Urothelium cell line (cell line): ENCODE measurements at places on chromosomes 11 and 22.
A peak's percentile ranks its signal among the peaks of the same experiment; 100 is the strongest.

DNA sequence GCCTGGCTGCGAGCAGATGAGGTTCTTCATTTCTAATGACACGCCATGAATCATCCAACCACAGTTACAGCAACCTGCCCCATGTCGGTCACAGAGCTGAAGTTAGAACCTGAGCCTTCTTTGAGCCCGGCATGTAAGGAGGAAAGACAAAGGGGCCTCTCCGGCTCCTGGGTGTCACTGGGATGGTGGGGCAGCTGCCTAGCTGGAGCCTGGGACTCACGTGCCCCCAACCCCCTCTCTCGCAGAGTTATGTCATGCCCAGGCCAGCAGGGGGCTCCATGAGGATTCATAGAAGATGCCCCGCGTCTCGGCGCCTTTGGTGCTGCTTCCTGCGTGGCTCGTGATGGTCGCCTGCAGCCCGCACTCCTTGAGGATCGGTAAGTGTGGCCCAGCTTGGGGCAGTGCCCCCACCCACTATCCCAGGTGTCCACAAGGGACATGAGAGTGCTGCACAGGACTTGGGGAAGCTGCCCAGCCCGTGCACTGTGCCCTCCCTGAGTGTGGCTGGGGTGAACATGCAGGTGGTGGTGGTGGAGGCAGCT, 148.5 kb downstream of the GRIK4 start:
- peak; percentile 23 for DNase-seq

GRCh38 chr11:78291503-78292108, 102.9 kb downstream of the USP35 start:
- no peak for DNase-seq

DNA sequence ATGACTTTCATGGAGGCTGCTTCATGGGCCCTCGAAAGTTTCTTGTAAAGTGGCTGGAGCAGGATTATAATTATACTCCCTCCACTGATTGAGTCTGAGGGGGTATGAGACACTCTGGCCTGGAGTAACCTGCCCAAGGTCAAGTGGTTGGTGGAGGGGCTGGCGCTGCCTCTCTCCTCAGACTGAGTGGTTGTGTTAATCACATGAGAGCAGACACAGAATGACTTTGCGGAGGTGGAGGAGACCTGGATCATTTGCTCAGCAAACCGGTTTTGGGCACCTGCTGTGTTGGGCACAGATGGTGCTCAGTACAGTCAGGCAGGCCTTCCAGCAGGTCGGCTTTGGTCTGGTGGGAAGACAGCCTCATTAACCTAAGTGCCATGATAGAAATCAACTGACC, 11.8 kb downstream of the BCR start:
- no peak for DNase-seq

DNA sequence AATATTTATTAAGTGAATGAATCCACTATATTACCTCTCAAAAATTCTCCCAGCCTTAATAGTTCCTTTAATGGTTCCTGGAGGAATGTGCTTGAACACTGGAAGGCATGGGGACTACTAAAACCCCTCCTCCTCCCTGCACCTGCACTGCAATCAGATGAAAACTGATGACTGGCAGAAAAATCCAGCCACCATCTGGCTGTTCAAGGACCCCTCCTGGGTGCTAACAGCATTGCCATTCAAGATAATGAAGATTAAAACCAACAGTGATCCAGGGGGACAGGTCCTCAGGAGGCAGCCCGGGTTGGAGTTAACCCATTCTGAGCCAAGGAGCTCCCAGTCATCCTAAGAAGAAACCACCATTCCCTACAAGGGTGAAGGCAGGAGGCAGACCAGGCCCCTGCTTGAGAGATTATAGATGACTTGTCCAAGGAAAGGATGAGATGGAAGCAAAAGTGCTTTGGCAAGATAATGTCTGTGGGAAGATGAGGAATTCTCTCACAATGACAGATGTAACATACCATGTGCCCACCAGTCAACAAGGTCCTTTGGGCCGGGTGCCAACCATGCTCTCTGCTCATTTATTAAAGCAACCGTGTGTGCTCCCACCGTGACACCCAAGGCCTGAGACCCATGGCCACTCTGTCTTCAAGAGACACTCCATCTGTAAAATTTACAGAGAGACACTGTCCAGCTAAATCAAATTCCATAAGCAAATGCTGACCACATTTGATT, 90.6 kb downstream of the LARGE1 start:
- DNase-seq: no peak

DNA sequence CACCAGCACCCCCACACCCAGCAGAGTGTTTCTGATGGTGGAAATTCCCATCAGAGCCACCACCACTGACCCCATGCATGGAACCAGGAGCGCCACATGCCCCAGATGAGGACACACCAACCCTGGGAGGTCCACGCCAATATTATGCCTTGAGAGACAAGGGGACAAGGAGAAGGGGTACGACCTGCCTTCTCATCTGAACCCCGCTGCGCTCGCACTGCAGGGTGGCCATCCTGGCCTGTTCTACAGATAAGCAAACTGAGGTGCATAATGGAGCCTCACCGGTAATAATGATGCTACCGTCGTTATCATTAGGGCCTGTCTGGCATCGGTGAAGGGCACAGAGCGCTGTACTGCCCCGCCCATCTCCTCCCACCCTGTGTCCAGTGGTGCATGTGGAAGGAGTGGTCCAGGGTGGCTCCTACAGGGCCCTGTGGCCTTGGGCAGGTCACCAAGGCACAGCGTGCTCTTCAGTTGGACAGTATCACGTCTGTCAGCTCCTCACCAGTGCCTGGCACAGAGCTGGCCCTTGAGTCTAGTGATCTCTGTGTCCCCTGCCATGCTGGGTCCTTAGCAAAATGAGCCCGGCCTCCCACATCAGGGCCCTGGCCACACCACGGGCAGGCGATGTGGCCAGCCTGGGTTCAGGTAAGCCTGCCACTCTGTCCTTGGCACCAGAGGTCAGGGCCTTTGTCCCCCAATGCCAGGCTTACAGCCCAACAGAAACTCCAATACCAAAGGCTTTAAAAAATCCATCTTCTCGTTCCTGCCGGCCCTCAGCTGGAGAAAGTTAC, 92.2 kb downstream of the PHF21B start:
- no peak for DNase-seq

DNA sequence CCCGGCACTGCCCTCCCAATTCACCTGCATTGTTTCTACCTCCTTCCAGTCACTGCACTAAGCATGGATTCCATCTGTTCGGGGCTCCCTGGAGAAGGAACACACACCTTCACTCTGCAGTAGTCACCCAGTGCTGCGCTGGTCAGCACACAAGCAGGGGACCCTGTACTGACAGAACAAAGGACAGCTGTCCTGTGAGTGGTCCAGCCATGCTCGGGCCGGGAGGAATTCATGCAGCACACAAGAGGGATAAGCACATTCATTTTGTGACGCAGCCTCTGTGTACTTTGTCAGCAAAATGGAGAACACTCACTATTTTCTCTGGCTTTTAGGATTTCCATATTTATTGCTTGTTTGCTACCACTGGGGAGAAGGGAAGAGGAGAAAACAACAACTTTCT, 167.3 kb downstream of the NTM start:
- DNase-seq: no peak

GRCh38 chr11:12556155-12556554, 118.1 kb upstream of the TEAD1 start:
- DNase-seq: no peak

DNA sequence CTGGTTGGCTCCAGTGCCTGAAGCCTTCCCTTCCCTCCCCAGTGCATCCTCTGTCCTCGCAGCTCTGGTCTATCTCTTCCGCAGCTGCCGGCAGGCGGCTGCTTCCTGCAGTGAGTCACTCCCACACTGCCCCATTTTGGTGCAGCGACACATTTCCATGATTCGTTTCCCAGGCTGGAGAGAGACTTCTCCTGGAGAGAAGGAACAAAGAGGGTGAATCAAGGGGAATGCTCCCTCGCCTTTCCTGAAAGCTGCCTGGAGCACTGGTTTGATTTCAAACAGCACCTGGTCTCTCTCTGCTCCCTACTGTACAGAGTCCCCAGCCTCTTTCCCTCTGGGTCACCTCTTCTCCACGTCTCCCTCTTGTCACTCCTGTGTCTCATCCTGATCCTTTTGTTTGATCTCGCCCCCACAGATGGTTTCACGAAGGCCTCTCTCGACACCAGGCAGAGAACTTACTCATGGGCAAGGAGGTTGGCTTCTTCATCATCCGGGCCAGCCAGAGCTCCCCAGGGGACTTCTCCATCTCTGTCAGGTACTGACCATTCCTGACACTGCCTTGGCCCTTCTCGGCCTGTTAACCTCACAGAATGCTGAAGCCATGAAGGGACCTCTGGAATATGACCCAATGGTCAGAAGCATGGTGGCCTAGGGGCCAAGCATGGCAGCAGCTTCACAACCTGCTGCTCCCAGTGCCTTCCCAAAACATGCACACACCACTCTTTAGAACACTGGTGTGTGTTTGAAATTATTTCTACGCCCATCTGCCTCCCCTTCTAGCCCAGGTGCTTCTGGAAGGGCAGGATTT, at the start of gene TMA7B:
TSS of gene TMA7B (plus strand) at position 758 of the 808 bp plus-strand sequence. CDS start 3,978 bp downstream, outside the sequence.
- DNase-seq: peak; percentile 72

GRCh38 chr22:34579519-34579918, 486.4 kb upstream of the ISX start:
- DNase-seq: peak; percentile 17

DNA sequence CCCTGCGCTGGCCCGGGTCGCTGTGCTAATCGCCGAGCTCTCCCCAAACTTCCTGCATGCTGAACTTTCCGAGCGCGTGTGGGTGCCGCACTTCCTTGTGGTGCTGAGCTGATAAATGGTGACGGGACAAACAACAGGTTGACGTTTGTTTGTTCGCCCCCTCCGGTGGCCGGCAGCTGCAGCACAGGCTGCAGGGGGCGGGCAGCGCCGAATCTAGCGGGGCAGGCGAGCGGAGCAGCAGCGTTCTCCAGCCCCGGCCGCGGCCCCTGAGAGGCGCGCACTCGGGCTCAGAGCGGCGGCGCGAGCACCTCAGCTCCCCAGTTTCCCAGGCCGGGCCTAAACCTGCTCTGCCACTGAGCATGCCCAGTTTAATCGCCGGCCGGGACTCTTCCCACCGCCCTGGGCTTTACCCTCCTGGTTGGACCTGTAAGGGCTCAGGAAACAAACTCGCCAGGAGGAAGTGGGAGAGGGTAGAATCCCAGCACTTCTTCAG, at the start of gene PDGFD:
TSS of gene PDGFD (minus strand) at position 120 of the 493 bp plus-strand sequence.
- peak; percentile 80 for DNase-seq

- DNase-seq: no peak
Observed at GRCh38 chr11:110951037-110951949, 239.1 kb upstream of the ARHGAP20 start.

GRCh38 chr11:65428578-65429067, 6.0 kb downstream of the NEAT1 start:
- no peak for DNase-seq

DNA sequence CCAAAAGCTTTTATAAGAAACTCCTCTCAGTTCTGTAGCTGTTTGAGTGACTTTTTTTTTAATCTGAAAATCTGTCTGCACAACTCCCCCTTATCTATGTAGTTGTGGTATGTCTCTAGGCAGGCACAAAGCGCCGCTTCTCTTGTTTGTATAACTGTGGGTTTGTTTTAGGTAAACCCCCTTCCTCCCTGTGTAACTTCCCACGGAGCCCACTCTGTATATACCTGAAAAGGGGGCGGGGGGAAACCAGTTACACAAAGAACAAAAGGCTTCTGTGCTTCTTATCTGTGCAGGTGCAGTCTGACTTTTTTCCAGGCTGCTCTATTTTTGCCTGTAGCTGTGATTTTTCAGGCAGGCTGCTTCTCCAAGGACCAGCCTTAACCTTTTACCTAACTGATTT, 13.2 kb downstream of the OR10AG1 start:
- DNase-seq: no peak

GRCh38 chr11:87398931-87399330, 361.2 kb downstream of the TMEM135 start:
- no peak for DNase-seq

DNA sequence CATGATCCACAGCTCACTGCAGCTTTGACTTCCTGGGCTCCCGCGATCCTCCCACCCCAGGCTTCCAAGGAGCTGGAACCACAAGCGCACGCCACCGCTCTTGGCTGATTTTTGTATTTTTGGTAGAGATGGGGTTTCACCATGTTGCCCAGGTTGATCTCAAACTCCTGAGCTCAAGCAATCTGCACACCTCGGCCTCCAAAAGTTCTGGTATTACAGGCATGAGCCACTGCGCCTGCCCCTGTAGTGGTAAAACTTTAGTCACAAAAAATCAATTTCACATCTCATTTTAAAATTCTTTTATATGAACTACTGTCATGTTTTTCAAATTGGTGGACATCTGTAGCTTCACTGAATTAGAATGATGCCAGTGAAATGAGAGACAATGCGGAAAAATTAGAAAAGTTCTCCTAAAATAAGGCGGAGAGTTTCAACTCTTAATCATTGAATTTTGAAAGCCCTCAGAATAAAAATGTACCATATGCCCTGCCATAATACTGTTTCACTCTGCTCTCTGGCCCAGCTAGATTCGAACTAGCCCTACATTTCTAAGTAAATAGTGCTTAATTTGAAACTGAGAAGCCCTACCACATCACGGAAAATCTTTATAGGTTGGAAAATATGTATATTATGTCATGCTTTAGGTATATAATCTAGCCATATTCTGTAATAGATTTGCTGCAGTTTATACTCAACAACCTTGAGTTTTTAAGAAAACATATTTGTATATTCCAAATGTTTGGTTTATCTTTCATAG, 78.7 kb downstream of the HORMAD2 start:
- DNase-seq: no peak

DNA sequence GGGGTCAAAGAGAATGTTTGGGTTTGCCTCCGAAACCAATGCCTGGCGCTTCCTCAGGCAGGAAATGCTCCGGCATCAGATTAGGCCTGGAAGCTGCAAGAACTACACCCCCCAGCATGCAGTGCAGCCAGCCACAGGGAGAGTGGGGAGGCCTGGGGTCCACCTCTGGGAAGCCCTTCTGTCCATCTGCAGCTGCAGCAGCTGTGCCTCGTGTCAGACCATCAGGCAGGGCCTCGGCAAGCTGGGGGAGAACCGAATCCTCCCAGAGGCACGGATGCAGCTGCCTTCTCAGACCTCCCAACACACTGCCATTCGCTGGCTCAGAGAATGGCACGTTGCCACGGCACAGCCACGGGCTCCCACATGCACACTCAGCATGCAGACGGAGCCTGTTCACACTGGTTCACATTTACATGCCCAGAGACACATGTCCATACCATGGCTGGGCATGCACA, 57.4 kb downstream of the NECTIN1 start:
- DNase-seq: no peak

- no peak for DNase-seq
Observed at GRCh38 chr11:12815931-12816494, 141.8 kb downstream of the TEAD1 start.

DNA sequence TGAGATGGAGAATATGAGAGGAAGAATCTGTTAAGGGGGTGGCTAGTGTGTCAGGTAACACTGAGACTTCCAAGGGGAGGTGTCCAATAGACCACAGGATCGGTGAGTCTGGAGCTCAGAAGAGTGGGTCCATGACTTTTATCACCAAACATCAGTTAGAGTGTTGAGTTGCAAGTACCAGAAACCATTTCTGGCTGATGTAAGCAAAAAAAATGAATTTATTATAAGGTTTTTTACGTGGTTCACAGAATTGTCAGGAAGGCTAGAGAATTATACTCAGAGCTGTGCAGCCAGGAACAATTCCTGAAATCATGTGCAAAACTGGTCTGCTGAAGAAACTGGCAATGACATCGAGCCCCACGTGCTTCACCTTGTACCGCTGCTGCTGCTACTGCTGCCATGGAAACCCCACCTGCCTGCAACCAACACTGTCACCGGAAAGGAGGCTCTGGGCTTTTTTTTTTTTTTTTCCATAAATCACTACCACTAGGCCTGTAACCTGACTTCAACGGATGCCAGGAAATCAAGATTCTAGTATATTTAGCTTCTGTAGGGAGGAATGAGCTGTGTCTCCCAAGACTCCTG, 16.6 kb upstream of the STK33 start:
- no peak for DNase-seq
